ENCODE measurements at places on chromosomes 6 and 20. TPM values are rescaled to one million over a fixed set of nuclear protein-coding genes. Genes with fewer than 3 reads are reported as not detected.

Gene ZC3H12D
- total RNA-seq = not detected

Gene GNAS-AS1
- 0.42 TPM for total RNA-seq

Gene SULF2
- total RNA-seq = 56.8 TPM

Gene SLC44A4
- 7.5 TPM for total RNA-seq

Gene SNX3
- total RNA-seq = 107 TPM

Gene SERPINB1
- total RNA-seq = 299 TPM

Gene LPA
- not detected for total RNA-seq

Gene EYS
- 0.37 TPM for total RNA-seq

Gene UFL1
- total RNA-seq = 24.4 TPM

Gene CST3
- total RNA-seq = 506 TPM

Gene BPIFB1
- total RNA-seq = not detected

Gene MATN4
- 0.05 TPM for total RNA-seq

Gene CST7
- total RNA-seq = not detected

Gene SLC22A7
- not detected for total RNA-seq

Gene USP49
- 1.3 TPM for total RNA-seq

Gene AVP
- not detected for total RNA-seq

Gene SRSF12
- total RNA-seq = 0.19 TPM

Gene LTA
- not detected for total RNA-seq

Gene SH3BGRL2
- total RNA-seq = 11.1 TPM

Gene HCRTR2
- not detected for total RNA-seq

Gene TREM2
- 7.9 TPM for total RNA-seq

Gene ACSS1
- total RNA-seq = 1.3 TPM

Gene TREML2
- not detected for total RNA-seq

Gene PAX1
- total RNA-seq = not detected

Gene ELOVL2
- not detected for total RNA-seq

Gene ZNF512B
- total RNA-seq = 10.5 TPM

Gene SCUBE3
- 0.21 TPM for total RNA-seq

Gene PNLDC1
- total RNA-seq = 0.14 TPM

Gene DYNLT2
- total RNA-seq = 0.56 TPM

Gene ADTRP
- 1.8 TPM for total RNA-seq

Gene C6orf47
- total RNA-seq = 18.1 TPM

Gene PGBD1
- total RNA-seq = 2.8 TPM

Gene TINAG
- total RNA-seq = not detected

Gene LZTS3
- 4.8 TPM for total RNA-seq

Gene CDKN1A
- 595 TPM for total RNA-seq

Gene VSX1
- total RNA-seq = not detected

Gene MUC21
- total RNA-seq = not detected

Gene C20orf173
- not detected for total RNA-seq

Gene SOX18
- total RNA-seq = 0.07 TPM

Gene CTCFL
- not detected for total RNA-seq

Gene PLAGL1
- 8.4 TPM for total RNA-seq

Gene VIP
- not detected for total RNA-seq

Data from airway epithelial cell (primary cell).